HT-29 (cell line): ENCODE measurements at places on chromosomes 4 and X. TPM values are rescaled to one million over a fixed set of nuclear protein-coding genes. Genes with fewer than 3 reads are reported as not detected.

GRCh38 chrX:151852294-151852693, 60.4 kb upstream of the MAGEA4 start:
- DNase-seq: peak; percentile 5

- no peak for DNase-seq
Measured at GRCh38 chr4:119663160-119663788, 34.7 kb upstream of the PDE5A start.

GRCh38 chr4:106930522-106930921, 105.6 kb downstream of the DKK2 start:
- DNase-seq: no peak

- DNase-seq: no peak
Measured at GRCh38 chr4:100290585-100290984, 100.3 kb upstream of the DDIT4L start.

VCX gene
- total RNA-seq: not detected in 2 replicates

GRCh38 chr4:10456595-10457254, 501 bp downstream of the ZNF518B start:
- DNase-seq: no peak
